ENCODE measurements at places on chromosomes 5 and 9. TPM values are rescaled to one million over a fixed set of nuclear protein-coding genes. Genes with fewer than 3 reads are reported as not detected.

CAMSAP1 gene
- 37.7 TPM for total RNA-seq

LCP2 gene
- 5.7 TPM for total RNA-seq

ACSL6 gene
- not detected for total RNA-seq

PTGS1 gene
- total RNA-seq = 4.2 TPM

FREM1 gene
- 0.06 TPM for total RNA-seq

SOHLH1 gene
- not detected for total RNA-seq

IFNB1 gene
- total RNA-seq = not detected

CCL21 gene
- 0.64 TPM for total RNA-seq

PCDHGA9 gene
- total RNA-seq = 4.5 TPM
